ENCODE measurements at places on chromosomes 11 and 22. TPM values are rescaled to one million over a fixed set of nuclear protein-coding genes. Genes with fewer than 3 reads are reported as not detected.

UPK2 gene
- total RNA-seq: not detected

MIF gene
- total RNA-seq: 582 TPM

YDJC gene
- total RNA-seq: 14.7 TPM

OR56A5 gene
- not detected for total RNA-seq

DENND5A gene
- total RNA-seq: 80.6 TPM

OSBP2 gene
- 4.3 TPM for total RNA-seq

ENTHD1 gene
- total RNA-seq: not detected

SLC35F2 gene
- 36.5 TPM for total RNA-seq

OR56A1 gene
- total RNA-seq: not detected

GRIK4 gene
- total RNA-seq: not detected

CCDC116 gene
- total RNA-seq: 0.10 TPM

DNA sequence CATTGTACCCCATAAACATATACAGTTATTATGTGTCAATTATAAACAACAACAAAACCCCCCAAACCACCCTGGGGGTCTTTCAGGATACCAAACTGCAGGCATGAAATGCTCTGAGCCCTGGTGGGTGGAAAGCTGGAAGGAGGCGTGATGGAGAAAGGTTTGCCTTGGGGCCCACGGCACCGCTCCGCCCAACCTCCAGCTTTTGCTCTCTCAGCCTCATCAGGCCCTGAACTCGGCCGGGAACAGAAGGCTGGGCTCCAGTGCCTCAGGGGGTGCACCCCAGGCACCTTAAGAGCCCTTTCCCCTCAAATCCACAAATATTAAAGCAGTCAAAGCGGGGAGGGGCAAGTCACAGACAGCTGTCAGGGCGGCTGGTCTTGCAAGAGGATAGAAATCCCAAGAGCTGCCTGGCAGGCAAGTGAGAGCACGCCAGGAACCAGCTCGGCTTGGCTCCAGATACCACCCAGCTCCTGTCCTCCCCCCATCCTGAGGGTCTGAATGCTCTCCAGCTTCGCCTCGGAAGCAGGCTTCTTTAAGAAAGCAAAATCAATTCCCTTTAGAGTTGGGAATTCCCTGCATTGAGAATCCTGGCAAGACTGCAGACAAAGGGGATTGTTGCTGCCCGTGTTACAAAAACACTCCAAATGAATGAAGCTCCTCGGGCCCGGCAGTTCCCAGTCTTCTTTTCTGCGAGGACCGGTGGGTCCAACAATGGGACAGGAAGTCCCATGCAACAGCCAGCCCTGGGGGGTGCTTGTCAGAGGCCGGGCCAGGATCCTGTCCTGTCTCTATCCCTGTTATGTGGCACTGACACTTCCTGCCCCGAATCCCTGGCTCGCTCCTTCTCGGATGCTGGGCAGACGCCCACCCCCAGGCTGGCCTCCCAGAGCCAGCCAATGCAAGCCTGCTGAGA is 80.8 kb downstream of the NAT10 start:
- no peak for DNase-seq

DNA sequence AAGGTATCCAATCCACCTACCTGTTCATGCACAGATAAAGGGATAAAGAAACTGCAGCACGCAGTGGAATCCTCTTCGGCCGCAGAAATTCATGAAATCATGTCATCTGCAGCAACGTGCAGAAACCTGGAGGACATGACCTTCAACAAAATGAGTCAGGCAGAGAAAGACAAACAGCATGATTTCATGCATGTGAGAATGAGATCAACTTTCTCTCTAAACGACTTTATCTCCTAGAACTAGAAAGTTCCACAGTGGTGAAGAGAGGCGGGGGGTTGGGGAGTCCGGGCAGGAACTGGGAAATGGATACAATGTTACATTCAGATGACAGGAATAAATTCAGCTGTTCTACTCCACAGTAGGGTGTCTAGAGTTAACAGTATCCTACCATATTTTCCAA is 9.9 kb downstream of the RGL4 start:
- no peak for DNase-seq

- DNase-seq: no peak
Measured at GRCh38 chr11:95084509-95084908, 5.1 kb upstream of the ENDOD1 start.

- peak; percentile 16 for DNase-seq
Measured at GRCh38 chr11:20261526-20261925, 101.3 kb upstream of the DBX1 start.

DNA sequence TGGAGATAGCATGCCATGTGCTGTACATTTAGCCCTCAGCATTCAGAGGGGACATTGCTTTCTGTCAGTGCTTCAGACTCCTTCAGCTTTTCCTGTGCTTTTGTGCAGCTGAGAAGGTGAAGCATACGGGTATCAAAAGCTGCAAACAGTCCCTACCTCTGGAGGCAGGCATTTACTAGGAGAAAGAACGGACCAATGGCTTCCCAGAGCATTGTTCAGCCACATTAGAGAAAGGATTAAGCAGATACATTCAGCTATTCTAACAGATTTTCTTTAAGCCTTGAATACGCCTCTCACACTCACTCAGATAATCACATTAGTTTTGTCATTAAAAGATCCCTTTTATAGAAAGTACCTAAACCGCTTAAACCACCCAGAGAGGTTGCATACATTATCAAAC is 80.7 kb upstream of the FAM181B start:
- no peak for DNase-seq

GRCh38 chr22:45758603-45759002 is 87.0 kb downstream of the ATXN10 start:
- DNase-seq: no peak

GRCh38 chr22:38012604-38013072 is 28.3 kb upstream of the SOX10 start:
- no peak for DNase-seq

- no peak for DNase-seq
Measured at GRCh38 chr11:10954184-10954583, 96.3 kb upstream of the ZBED5 start.

DNA sequence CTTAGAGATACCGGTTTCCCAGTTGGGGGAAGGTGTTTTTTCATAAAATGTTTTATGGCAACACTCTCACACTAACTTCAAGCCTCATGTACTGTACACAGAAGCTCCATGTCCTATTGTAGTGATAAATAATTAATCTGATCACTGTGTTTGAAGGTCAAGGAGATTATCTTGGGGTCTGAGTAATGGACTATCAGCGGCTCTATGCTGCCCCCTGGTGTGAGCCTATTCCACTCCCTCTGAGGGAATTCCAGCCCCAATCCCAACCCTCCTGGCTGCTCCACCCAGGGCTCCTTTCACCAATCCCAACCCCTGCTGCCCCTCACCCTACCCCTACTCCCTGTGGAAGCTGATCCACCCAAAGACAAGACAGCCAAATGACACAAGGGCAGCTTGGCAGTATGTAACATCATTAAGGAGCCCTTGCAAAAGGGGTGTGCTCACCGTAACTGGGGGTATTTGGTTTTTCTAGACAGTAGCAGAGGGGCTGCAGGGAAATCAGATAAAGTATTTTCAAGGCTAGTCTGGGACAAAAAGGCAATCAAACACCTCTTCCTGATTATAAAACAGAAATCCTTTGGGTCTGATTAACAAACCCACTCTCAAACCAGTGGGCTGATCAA is 22.3 kb downstream of the HPS4 start:
- peak; percentile 46 for DNase-seq

DNA sequence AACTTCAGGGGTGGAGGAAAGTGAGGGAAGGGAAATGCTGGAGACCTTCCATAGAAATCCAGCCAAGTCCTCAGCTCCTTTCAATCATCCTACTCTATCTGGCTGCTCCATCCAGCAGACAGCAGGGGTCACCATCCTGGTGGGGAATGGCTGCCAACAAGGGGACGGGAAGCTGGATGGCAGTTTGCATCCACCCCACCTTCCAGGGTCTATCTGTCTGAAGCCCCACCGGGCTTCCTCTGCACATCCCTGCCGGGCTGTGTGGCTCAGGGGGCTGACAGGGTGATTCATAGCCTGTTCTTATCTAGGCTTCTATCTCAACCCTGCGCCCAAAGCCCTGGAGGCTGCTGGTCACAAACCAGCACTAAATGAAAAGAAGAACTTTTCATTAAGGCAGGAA is 1.1 kb downstream of the SYTL2 start:
- peak; percentile 75 for DNase-seq

GRCh38 chr22:38083931-38084631 is at the start of gene SLC16A8:
TSS of gene SLC16A8 (minus strand) at chr22:38084184. CDS start at chr22:38082873, 1,311 bp downstream.
- DNase-seq: no peak

DNA sequence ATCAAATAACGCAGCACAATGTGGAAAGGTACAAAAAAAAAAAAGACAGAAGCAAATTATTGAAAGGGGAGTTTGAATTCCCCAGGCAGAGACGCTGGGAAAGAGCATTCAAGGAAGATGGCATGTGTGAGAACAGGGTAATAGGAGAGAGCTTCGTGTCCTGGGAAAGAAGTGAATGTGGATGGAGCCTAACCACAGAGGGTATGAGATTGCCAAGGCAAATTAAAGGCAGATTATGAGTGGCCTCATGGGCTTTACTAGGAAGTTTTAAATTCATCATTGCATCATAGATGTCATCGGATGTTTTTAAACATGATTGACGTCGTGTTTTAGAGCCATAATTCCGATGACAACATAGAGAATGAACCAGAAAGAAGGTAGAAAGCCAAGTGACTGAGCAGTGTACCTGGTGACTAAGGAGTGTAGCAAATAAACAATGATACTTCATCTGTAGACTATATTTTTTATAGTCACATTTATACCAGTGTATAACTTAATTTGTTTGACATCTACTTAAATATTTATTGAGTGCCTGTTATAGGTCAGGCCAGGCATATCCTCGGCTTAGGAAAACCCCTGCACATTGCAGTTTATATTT is 151.4 kb downstream of the MSANTD4 start:
- DNase-seq: no peak

GRCh38 chr11:3866836-3867208 is 11.4 kb downstream of the STIM1 start:
- DNase-seq: no peak

DNA sequence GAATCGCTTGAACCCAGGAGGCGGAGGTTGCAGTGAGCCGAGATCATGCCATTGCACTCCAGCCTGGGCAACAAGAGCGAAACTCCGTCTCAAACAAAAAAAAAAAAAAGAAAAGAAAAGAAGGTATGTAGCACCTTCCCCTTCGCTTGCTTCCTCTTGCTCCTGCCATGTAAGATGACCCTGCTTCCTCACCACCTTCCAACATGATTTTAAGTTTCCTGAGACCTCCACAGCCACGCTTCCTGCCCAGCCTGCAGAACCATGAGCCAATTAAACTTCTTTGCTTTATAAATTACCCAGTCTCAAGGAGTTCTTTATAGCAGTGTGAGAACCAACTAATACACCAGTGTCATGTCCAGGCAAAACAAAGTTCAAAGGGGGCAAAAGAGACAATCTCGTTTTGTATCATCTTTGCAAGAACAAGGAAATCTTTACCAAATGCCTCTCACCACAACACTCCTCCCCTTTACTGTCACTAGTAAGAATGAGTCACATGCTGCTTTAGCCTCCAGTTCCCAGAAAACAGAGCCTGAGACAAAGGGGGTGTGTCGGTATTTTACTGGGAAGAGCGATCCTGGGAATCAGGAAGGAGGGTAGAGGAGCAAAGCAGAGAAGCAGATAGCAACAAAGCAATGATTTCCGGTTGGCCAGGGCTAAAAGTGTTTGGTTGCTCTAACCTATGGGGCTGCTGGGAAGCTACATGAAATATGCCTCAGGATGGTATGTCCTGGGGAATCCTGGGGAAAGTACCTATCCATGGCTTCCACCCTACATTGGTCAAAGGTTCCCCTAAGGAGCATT is 10.5 kb upstream of the MCHR1 start:
- DNase-seq: peak; percentile 86

DNA sequence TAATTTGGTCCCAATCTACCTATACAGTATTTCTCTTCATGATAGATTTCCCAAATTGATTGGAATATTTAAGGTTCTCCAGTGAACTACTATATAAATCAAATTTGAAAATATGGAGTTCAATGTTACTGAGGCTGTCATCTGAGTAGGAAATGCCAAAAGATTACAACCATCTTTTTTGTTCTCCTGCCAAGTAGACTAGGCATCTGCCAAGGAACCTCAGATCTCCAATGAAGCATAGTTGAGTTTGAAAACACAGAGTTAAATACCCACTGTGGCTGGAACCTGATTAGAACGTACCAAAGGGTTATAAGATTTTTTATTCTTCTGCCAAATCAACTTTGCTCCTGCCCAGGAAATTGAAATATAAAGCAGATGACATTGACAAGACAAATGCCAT is 330.9 kb downstream of the CNTN5 start:
- DNase-seq: no peak

DNA sequence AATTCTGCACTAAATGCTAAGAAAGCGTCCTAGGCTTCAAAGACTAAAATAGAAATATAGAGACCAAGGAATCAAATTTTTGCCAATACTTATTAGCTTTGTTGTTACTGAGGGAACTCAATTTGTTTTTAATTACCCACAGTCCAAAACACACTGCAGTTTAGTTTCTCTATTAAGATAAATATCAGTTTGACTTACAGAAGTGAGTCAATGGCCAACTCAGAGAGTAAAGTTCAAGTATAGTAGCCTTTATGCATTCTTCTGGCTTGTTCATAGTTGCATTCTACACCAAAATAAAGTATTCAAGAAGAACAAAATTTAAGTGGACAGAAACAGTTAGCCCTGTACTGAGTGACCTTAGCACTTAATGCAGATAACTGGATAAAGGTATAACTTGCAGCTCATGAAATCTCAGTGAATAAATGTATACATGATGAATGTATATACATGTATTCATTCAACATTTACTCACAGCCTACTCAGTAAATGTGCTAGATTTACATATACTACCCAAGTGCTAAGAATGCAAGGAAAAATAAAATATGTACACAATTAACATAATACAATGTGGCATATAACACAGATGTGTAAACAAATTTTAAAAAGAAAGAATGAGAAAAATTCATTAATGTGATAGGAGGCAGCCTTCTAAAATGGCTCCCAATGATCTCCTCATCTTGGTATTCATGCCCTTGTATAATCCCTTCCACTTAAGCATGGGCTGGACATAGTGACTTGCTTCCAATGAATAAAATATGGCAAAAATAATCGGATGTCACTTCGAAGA is 9.7 kb upstream of the RNF141 start:
- DNase-seq: peak; percentile 61

- peak; percentile 5 for DNase-seq
Measured at GRCh38 chr11:37907436-37908218, 1309.6 kb upstream of the RAG2 start.

DNA sequence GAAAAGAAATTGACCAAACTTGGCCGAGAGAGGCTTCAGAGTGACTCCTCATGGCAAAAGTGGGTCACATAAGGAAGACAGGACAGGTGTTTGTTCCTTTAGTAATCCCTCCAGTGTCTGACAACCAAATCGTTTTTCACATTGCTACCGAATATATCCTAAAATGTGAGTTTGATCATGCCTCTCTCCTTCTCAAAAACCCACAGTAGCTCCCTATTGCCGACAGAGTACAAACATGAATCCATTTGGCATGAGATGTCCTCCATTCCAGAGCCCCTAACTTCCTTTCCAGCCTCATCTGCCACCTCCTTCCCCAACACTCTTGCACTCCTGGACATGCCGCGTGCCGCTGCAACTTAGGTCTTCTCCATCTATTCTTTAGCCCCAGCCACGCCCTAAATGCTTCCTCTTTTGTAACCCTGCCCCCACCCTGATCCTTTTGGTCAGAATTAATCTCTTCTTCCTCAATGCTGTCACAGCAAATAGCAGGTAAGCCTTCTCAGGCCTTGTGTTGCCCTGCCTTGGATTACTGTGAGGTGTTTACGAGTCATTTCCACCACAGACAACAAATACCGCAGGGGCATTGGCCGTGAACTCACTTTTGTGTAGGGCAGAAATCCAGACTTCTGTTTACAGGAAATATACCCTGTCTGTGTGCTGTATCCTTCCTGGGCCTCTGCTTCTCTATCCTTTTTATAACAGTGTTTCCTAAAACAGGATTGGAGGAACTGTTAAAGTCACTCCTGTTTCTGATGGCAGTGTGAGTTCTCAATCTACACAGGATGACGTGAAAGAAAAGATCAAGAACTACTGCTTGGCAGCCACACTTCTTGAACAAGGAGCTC is 66.0 kb upstream of the FTH1 start:
- peak; percentile 51 for DNase-seq
